Naive thymus-derived CD4-positive, alpha-beta T cell (primary cell): ENCODE measurements at places on chromosomes 16 and 17.

DNA sequence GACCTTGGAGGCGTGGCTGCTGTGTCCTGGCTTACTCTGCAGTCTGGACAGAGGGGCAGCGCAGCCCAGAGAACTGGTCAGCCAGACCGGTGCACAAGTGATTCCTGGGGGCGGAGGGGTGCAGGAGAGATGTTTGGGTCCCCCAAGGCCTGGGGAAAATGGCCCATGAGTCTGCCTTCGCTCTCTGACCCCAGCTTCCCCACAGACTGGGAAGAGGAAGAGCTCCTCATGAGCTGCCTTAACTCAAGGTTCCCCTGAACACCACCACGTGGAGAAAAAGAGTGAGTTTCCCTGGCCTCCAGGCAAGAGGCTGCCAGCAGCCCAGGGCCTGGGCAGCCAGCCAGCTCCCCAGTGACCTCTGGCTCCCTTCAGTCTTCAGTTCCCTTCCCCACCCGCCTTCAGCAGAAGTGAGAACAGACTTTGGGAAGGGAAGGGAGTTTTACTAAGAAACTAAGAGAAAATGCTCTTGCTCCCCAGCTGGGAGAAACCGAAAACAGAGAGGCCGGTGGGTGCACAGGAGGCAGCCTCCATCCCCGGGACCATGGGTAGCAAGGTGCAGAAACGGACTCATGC lies 2.0 kb upstream of the C17orf99 start:
- DNase-seq: no peak

- DNase-seq: no peak
Measured at GRCh38 chr16:55592306-55592705, 25.8 kb downstream of the CAPNS2 start.

DNA sequence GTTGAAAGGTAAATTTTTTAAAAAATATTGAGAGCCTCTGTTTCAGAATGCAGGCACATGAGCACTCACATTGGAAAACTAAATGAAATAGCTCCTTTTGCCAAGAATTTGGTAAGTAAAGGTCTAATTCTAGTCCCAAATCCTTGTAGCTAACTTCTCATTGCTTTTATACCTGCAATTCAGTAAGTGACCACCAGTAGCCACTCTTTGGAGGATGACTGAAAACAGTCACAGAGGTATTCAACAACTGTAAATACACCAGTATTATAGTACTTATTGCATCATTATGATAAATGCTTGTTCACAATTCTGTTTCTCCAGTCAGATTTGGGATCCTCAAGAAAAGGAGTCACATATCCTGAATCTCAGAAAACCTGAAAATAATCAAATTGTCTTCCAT lies 562.4 kb upstream of the CDH11 start:
- no peak for DNase-seq

GRCh38 chr17:34822007-34822739 lies 139.1 kb downstream of the CCT6B start:
- DNase-seq: no peak

DNA sequence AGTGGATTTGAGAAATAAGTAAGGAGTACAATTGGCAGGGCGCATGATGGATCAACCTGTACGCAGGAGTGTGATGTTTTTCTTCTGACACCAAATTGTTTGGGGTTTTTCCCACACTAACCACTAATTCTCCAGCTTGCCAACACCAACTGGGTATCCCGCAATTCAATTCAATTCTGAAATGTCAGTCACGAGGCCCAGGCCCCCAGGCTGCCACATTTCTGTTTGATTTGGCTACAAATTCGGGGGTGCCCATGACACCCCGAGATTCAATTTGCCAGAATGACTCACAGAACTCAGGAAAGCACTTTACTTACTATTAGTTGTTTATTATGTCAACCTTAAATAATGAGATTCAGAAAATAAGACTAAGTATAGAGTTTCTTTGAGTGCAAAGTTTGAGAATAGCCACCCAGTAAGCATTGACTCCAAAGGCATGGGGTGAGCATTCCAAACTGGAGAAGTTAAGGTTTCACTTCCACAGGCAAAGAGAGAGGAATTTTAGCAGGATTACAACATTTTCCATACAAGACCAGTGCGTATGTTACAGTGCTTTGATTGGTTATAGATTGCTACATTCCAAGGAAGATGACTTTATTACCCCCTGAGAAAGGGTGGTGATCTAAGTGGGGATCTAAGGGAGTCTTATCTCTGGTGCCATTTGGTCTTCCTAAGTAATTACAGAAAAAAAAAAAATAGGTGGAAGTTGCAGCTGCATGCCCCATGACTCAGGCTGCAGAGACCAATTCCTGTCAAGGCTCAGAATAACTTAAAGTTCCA lies 11.5 kb downstream of the SLC46A1 start:
- no peak for DNase-seq

DNA sequence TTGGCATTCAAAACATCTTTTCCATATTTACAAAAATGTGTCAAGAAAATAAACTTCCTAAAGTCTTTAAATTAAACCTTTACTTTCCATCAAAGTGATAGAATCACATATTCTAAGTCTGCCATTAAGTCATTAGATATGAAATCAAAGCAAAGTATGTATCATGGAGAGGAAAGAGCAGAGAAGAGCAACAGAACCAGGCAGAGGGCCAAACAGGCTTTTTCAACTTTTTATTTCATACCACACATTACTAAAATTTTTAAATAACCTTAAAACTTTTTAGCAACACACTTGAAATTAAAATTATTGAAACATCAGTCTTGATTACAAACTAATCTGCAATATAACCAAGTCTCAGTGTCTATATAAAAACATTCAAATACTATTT lies 13.8 kb downstream of the SIAH1 start:
- DNase-seq: no peak

DNA sequence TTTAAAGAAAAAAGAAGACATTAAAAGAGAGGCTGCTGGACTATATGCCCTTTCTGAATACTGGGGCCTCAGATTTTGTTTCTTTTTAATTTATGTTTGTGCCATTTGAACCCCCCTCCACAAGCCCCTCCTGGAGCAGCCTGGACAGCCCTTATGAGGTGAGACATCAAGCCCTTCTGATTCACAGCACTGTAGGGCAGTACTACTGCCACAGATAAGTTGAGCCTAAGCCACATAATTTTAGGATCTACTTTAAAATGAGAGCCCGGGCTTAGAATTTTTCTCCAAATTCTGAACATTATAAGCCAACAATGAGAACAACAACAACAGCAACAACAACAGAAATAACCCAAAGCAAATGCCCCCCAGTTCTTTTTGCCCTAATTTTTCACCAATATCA lies 256.9 kb upstream of the SALL1 start:
- no peak for DNase-seq
